ENCODE measurements at places on chromosomes 7 and 10. TPM values are rescaled to one million over a fixed set of nuclear protein-coding genes. Genes with fewer than 3 reads are reported as not detected.

The TAC1 gene
- under 0.01 TPM for total RNA-seq

The ATG9B gene
- total RNA-seq = under 0.01 TPM

The OR6V1 gene
- total RNA-seq = not detected

The ARHGAP22 gene
- 21.3 TPM for total RNA-seq

The GDF10 gene
- total RNA-seq = 25.1 TPM

The KIN gene
- total RNA-seq = 7.2 TPM

The CCZ1 gene
- total RNA-seq = 35.7 TPM

The H2BK1 gene
- not detected for total RNA-seq

The APBB1IP gene
- 3.1 TPM for total RNA-seq

The FAM25C gene
- not detected for total RNA-seq

- DNase-seq = no peak
These were observed 135.8 kb downstream of the CAMK1D start for GRCh38 chr10:12484941-12485805.

GRCh38 chr10:131094527-131095312 lies 216.8 kb downstream of the TCERG1L start:
- peak; percentile 36 for DNase-seq

DNA sequence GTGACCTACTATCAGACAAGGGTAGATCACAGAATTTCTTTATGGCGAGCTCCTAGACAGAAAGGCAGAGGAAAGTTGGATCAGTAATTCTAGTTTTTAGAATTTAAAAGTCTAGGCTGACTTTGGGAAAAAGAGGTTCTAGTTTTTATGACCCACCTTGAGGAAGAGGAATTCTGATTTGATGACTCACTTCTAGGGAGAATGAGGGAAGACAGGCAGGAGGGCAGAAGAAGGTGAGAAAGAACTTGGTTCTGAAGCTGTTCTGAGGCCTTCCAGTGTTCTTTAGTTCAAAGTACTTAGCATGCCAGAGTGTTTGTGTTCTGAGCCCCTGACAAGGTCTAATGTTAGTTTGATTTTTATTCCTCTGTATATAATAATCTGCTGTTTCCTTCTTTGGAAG lies 97.2 kb downstream of the PODXL start:
- DNase-seq = no peak

DNA sequence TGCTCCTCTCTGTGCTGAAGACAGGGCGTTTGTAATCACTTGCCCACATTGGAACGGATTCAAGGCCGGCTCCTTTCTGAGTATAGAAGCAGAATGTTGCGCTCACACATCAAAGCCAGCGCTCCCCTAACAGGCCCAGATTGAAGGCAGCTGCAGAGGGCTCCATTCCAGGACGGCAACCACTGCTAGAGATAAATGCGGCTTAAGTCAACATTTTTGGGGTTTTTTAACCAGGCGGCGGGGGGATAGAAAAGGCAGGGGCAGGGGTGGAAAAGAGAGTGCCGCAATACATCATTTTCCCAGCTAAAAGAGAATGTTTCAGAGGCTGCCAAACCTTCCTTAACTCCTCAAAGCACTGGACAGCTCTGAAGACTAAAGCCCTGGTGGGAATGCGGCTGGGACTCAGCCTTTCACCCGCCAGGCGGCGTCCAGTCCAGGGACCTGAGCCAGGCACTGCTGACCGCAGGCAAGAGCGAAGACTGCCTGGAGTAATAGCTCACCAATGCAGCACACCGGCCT lies 189.6 kb downstream of the TNS3 start:
- DNase-seq = peak; percentile 98

GRCh38 chr7:28595801-28596200 lies 183.5 kb downstream of the CREB5 start:
- DNase-seq = no peak

- no peak for DNase-seq
These were observed 382.3 kb upstream of the MTPN start for GRCh38 chr7:136359333-136359903.

DNA sequence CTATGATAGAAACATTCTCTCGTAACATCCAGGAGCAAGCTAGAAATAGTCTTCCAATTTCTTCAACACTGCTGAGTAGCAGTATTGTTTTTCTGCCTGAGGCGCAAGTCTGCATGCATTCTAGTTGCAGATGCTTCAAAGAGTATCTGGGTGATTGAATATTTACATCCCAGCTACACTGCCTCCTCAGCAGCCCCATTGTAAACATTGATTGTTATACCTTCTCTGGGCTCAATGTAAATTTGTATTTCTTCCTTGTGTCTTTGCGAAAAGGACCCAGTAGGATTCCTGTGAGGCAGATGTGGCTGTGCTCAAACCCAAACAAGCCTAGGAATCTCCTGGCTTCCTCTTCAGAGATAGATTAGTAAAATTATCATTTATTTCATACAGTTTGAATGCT lies 320.7 kb downstream of the CDC14C start:
- DNase-seq = no peak

GRCh38 chr7:21636694-21637093 lies 93.9 kb downstream of the DNAH11 start:
- DNase-seq = no peak

- no peak for DNase-seq
These were observed 634.1 kb downstream of the ACTR3B start for GRCh38 chr7:153393666-153394065.

GRCh38 chr10:35508647-35509046 lies 96.5 kb upstream of the GJD4 start:
- DNase-seq = no peak

DNA sequence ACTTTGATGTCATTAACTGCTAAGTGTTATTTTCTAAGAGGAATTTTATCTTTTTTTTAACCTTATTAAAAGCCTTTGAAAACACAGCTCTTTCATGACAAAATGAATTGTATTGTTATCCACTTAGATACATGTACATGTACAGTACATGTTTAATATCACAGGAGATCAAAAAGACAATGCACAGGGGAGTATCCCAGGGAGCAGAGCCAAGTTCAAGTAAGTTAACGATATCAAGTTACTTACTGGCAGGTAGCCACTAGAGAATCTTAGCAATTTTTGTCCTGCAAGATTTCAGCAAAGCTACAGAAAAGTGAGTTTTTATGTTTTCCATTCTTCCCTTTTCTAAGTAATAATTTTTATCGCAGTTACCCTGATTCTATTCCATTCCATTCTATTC lies 33.9 kb upstream of the ARL4A start:
- DNase-seq = peak; percentile 56

- DNase-seq = no peak
These were observed 128.7 kb downstream of the AGMO start for GRCh38 chr7:15433151-15433550.

- DNase-seq = peak; percentile 59
These were observed 212.2 kb downstream of the CHRM2 start for GRCh38 chr7:137080516-137081203.

DNA sequence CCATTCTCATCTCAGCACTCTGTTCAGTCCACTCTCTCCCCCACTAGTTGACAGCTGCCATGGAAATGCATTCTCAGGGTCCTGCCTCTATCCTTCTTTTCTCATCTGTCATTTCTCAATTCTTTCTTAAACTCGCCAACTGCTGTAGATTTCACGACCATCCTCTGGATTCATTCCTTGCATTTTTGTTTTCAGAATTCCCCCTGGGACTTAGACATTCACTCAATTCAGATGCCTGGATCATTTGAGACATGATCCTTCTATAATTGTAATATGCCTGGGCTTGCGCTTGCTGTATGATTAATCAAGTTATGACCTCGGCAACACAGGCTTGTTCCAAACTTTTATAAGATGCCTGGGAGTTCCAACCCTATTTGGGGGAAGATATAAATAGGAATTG lies 104.5 kb downstream of the RAB11FIP2 start:
- DNase-seq = no peak

DNA sequence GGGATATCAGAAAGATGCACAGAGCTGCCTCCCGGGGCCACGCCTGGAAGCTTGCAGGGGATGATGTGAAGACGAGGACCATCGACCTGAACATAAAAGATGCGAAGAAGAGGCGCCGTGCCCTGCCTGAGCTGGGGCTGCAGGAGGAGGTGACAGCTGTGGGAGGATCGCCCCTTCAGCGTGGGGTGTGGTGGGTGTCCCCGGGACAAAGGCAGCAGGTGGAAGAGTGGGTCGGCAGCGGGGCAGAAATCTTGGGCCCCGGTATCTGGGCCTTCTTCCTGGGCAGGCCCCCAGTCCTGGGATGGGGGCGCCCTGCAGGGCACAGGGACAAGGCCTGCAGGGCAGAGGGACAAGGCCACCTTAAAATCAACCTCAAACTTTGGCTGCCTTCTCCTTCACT lies 134.9 kb downstream of the OR13A1 start:
- no peak for DNase-seq

GRCh38 chr10:126268013-126268920 lies 120.0 kb downstream of the ADAM12 start:
- peak; percentile 59 for DNase-seq

DNA sequence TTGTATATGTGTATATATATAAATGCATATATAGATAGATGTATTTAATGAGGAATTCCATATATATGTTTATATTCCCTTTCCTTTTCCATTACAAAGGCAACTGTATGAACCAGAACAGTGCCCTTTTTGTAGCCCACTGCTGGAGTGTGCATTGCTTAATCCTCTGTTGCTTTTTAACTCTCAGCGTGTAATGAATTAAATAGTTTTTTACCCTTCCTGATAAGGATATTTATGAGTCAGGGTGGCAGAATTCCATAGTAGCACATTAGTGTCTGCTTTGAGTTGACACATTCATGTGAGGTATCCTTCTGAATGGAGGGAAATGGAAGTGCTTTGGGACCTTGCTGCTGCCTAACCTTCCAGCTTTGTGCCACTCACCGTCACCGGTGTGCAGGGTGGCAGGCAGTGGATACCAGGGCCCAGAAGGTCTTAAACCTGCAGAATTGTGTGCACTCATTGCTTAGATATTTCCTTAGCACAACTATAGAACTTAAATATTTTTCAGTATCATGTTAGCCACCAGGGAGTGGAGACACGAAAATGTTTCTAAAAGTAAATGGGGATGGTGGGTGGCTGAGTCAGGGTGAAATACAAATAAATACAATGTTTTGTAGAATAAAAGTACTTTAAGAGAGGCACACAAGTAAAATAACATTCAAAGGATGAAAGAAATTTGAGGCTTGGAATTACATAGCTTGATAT lies 117.9 kb downstream of the SND1 start:
- peak; percentile 16 for DNase-seq

DNA sequence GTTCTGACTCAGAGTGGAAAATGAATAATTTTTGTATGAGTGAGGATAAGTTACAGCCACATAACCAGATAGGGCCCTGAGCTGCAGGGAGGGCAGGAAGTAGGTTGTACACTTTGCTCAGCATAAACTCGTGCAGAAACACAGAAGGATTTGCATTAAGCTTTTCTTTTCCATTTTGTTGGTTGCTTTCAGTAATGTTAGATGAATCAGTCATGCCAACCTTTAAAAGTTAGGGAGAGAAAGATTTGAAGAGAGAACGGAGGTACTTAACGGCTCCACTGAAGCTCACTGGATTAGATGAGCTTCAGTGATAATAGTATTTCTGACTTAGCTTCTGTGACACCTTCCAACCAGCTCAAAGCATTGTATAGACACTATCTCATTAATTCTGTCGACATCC lies 348.1 kb downstream of the GATA3 start:
- no peak for DNase-seq

- DNase-seq = no peak
These were observed 181.9 kb downstream of the USP6NL start for GRCh38 chr10:11429439-11430052.

DNA sequence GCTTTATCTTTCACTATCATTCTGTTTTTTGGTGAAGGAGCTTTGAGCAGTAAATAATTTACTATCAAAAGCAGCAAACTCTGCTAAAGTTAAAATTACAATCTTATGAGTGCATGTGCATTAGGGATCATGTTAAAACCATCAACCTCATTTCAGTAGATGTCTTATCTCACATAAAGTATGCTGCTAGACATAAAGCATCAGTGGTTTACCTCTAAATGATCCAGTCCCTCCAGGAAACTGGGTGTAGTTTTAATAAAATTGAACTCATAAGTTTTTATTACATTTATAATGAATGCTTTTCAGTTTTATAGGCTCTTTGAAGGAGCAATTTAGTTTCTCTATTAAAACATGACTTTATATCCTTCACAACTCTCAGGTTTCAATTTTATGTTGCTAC lies 108.7 kb downstream of the LRRN3 start:
- DNase-seq = peak; percentile 25

GRCh38 chr10:115001506-115002381 lies 63.7 kb downstream of the TRUB1 start:
- DNase-seq = peak; percentile 39

GRCh38 chr10:91462423-91462822 lies 52.3 kb downstream of the HECTD2 start:
- DNase-seq = peak; percentile 40

DNA sequence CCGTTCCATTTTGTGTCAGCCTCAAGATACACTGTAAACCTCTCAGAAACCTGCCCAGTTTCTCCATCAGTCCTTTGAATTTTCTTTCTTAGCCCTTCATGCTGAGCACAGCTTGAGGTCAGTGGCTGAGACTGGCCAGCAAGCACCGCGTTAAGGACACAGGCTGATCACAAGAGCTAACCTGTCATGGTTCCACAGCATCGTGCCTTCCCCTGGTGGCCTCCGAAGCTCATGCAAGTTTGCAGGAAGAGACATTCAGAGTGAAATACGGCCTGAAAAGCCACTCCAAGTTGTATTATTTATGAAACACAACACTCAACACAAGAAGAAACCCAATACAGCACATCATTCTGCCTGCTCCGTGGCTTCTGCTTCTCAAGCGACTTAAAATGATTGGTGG lies 57.0 kb upstream of the PFKP start:
- DNase-seq = no peak

DNA sequence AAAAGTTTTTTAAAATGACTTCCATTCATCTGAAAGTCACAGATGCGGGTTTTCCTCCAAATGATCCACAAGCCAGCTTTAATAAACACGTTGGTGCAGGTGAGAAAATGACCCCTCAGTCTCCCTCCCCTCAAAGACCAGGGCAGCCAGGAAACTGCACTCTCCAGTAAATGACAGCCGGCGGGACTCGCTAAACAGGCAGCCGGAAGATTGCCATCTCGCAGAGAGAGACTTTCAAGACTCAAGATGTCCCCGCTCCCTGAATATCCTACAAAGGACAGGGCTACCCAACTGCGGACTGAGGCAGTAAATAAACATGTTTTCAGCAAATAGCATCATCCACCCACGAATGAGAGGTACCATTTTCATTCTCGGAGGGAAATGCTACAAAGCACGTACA lies 116.8 kb downstream of the DIP2C start:
- no peak for DNase-seq

GRCh38 chr7:3193379-3194120 lies 107.5 kb upstream of the SDK1 start:
- peak; percentile 18 for DNase-seq

DNA sequence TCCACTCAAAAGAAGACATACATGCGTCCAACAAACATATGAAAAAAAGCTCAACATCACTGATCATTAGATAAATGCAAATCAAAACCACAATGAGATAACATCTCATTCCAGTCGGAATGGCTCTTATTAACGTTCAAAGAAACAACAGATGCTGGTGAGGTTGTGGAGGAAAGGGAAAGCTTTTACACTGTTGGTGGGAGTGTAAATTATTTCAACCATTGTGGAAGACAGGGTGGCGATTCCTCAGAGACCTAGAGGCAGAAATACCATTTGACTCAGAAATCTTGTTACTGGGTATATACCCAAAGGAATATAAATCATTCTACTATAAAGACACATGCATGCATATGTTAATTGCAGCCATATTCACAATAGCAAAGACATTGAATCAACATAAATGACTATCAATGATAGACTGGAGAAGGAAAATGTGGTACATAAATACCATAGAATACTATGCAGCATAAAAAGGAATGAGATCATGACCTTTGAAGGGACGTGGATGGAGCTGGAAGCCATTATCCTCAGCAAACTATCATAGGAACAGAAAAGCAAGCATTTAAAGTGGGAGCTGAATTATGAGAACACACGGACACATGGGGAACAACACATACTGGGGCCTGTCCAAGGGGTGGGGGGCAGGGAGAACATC lies 28.4 kb downstream of the PCDH15 start:
- no peak for DNase-seq

Data from fibroblast of lung (primary cell).